ENCODE measurements at places on chromosomes 7 and 10.

GRCh38 chr7:80950550-80950967 lies 31.7 kb upstream of the SEMA3C start:
- no peak for DNase-seq

DNA sequence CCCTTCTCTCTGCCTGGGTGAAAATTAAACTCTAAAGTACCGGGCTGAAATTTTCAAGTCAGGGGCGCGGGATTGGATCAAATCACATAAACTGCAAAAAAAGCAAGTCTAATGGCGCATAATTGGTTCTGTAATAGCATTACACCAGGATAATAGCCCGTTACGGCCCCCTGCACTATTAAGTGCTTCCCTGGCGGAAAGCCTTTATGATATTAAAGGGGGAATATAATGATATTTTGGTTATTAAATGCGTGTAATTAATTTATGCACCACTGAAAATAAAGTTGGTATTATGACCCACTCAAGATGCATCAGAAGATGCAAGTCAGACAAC lies 744 bp upstream of the DRGX start:
- no peak for DNase-seq

DNA sequence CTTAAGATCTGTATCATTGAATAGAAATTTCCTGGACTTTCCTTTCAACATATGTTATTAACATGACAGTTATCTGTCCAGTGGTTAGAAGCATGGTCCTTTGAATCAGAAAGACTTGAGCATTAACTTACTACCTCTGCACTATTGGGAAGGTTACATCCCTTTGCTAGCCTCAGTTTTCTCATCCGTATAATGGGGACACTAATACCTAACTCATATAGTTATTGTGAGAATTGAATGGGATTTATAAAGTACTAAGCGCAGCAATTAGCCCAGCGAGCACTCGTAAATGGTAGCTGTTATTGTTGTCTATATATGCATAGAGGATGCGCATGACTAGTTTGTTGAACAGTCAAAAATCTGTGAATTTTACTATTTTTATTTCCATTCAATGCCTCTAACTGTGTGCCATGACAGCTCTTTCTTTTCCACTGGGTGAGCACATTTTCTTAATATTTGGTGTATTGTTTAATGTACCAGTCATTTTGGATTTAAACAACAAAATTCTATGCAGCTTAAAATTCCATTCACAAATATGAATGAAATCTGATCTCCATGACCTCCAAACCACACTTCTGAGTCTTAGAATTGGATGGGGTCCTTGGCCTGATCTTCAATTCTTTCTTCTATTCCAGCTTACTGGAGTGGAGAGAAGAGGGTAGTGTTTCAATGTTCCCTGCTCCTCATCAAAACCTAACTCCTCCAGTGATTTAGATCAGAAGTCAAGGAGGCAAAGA lies 65.0 kb downstream of the CACNB2 start:
- no peak for DNase-seq

- DNase-seq = no peak
Measured at GRCh38 chr7:148661471-148661870, 37.2 kb upstream of the CUL1 start.

DNA sequence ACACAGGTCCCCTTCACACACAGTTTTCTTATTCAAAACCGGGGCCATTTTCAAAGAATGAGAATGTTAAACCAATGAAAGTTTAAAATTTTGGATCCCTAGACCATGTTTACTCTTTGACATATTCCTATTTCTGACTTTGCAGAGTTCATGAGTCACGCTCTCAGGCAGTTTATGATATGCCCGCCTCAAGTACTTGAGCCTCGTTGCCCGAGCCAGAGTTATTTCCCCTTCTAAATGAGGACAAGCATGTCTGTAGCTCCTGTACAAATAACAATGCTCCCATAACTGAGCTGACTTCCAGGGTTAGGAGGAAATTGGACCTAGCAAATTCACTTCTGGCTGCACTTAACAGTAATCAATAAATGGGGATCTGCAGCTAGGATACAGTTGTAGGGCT lies 87.9 kb upstream of the PDE1C start:
- DNase-seq = no peak

DNA sequence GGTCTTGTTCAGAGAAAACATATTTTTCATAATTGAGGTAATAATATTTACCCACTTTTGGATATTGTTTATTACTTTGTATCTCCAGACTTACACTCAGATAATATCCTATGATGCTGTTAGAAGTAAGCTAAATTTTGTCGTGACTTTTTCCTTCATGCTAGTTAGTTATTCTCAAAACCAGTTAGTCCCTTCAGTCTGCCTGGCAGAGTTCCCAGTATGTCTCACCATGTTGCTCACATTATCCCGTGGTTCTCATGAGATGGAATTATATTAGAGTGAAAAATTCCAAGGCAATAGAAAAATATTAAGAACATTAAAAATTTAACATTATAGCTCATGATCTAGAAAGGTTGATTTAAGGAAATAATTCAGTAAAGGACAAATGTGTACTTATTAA lies 81.5 kb upstream of the SMIM30 start:
- DNase-seq = peak; percentile 31

All from AG09309 (cell line).